ENCODE measurements at places on chromosomes 2 and 18. TPM values are rescaled to one million over a fixed set of nuclear protein-coding genes. Genes with fewer than 3 reads are reported as not detected.

DUSP19 gene
- 1.5 TPM for total RNA-seq

LHCGR gene
- not detected for total RNA-seq

MROH2A gene
- not detected for total RNA-seq

PCARE gene
- total RNA-seq, result not detected

FBXO36 gene
- 1.6 TPM for total RNA-seq

KCNS3 gene
- total RNA-seq, result 11.2 TPM

INPP1 gene
- total RNA-seq, result 6.6 TPM

AQP4 gene
- not detected for total RNA-seq

MEP1B gene
- not detected for total RNA-seq

CYTIP gene
- not detected for total RNA-seq

GTF3C2 gene
- total RNA-seq, result 61.9 TPM

LOXHD1 gene
- not detected for total RNA-seq

HADHB gene
- total RNA-seq, result 60.5 TPM

NMUR1 gene
- not detected for total RNA-seq

RIT2 gene
- not detected for total RNA-seq

EPB41L3 gene
- 5.2 TPM for total RNA-seq

ALKAL2 gene
- not detected for total RNA-seq

ALPG gene
- not detected for total RNA-seq

IL36G gene
- total RNA-seq, result not detected

FSHR gene
- total RNA-seq, result not detected

CIB4 gene
- not detected for total RNA-seq

RESP18 gene
- not detected for total RNA-seq

M1AP gene
- total RNA-seq, result not detected

COL3A1 gene
- not detected for total RNA-seq

NCKAP5 gene
- 4.9 TPM for total RNA-seq

TTN gene
- 0.38 TPM for total RNA-seq

UBR3 gene
- 4.4 TPM for total RNA-seq

LINC00305 gene
- total RNA-seq, result not detected

ITGAV gene
- total RNA-seq, result 28.5 TPM

SLC9A4 gene
- not detected for total RNA-seq

RNF152 gene
- total RNA-seq, result 1.2 TPM

AKAIN1 gene
- not detected for total RNA-seq

RHOB gene
- total RNA-seq, result 125 TPM

SERPINB2 gene
- total RNA-seq, result 0.34 TPM

ALK gene
- 0.34 TPM for total RNA-seq

GULP1 gene
- total RNA-seq, result 49.0 TPM

POTEI gene
- 2.8 TPM for total RNA-seq

ATG9A gene
- total RNA-seq, result 42.7 TPM

KCNG3 gene
- 0.24 TPM for total RNA-seq

HOXD1 gene
- total RNA-seq, result 0.08 TPM

GALNT13 gene
- total RNA-seq, result 3.8 TPM

ORMDL1 gene
- 36.4 TPM for total RNA-seq

CABLES1 gene
- total RNA-seq, result 13.3 TPM

DCC gene
- total RNA-seq, result 0.21 TPM

LYPD6B gene
- total RNA-seq, result not detected

VSNL1 gene
- 3.8 TPM for total RNA-seq

SLC19A3 gene
- total RNA-seq, result 1.1 TPM

DSG2 gene
- 10.6 TPM for total RNA-seq

UGT1A3 gene
- not detected for total RNA-seq

Measured in A375 (cell line).